ENCODE measurements at places on chromosomes 4 and X.

DNA sequence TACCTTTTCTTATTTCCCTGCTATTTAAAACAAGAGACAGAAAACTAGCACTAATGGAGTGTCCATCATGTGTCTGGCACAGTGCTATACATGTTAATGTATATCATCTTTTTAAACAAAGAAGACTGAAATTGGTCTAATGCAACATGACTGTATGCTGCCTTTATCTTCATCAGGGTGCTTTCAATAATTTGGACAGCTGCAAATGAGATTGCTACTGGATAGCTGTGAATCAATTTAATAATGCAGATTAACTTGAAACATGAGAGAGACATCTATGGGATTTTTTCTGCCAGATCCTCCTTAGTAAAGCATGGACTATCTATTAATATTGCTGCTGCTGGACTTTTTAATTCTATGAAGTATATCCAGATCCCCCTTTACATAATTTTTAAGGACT is 255.3 kb upstream of the ATOH1 start:
- no peaks in the 10 kb centered on the region for H3K27me3 ChIP-seq
- no peak overlapping the region for H3K4me3 ChIP-seq
- no peaks in the 10 kb centered on the region for H3K36me3 ChIP-seq
- no peak overlapping the region for H3K27ac ChIP-seq

DNA sequence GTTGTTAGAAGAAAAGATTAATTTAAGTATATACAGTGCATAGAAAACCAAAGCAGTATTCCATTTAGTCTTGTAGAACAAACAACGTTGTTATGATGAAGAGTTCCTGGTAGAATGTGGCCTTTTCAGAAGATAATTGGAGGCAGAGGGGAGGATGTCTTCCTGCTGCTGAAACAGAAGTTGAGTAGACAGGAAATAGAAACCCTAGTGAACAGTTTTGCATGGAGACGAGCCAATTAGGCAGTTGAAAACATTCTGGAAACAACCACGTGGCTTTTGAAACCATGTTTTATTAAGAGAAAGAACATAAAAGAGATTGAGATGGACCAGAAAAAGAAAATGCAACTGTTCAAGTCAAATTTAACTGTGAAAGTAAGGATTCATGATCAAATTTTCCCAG is 325.2 kb downstream of the CAMK2D start:
- H3K4me1 ChIP-seq = peaks cover 13% of the 10 kb centered on the region
- no peaks in the 10 kb centered on the region for H3K36me3 ChIP-seq
- H3K27ac ChIP-seq = no peak overlapping the region
- no peaks in the 10 kb centered on the region for H3K27me3 ChIP-seq

- H3K27me3 ChIP-seq = no peaks in the 10 kb centered on the region
- H3K4me3 ChIP-seq = peak within 1 kb of the TSS; percentile 75
- peak; percentile 67 for DNase-seq
- peaks cover 21% of the 10 kb centered on the region for H3K4me1 ChIP-seq
- no peak within 1 kb of the TSS for H3K27ac ChIP-seq
These were observed at the start of gene XKRX for GRCh38 chrX:100928660-100929613. Gene XKRX, minus strand, starts transcription at chrX:100928917. Its CDS starts 613 bp downstream, at chrX:100928304.

GRCh38 chr4:6224735-6225134 is 24.4 kb upstream of the JAKMIP1 start:
- no peak for DNase-seq
- H3K27me3 ChIP-seq = peaks cover 38% of the 10 kb centered on the region
- H3K4me1 ChIP-seq = no peaks in the 10 kb centered on the region
- peaks cover 4% of the 10 kb centered on the region for H3K36me3 ChIP-seq
- no peak overlapping the region for H3K4me3 ChIP-seq
- H3K27ac ChIP-seq = no peak overlapping the region

DNA sequence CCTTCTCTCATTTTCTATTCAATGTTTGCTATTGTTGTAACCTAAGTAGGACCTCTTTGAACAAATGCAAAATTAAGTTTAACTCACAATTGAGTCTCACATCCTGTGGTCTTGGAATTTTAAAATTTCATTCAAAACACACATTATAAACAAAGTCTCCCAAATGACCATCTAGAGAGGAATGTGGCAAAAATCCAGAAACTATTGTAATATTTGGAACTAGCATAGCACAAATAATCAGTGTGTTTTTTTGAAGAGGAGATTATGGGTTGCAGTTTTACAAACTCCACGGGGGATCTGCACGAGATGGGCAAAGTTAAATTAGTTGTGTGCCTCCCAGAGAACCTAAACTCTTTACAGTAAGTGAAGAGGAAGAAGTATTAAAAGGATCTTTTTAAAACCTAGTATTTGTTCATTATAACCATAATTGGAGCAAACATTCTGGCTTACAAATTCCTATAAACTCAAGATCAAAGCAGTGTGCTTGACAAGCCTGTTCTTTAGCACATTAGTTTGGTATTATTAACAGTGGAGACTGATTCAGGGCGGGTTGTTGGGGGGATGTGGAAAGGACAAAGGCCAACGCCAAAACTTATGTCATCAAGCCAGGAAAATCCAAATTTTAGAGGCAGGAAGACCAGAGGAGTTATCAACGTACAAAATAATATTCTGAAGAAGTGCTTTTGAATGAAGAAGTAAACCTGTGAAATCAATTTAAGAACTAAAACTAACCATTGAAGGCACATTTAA is 22.4 kb upstream of the RBPJ start:
- no peaks in the 10 kb centered on the region for H3K36me3 ChIP-seq
- peak overlapping the region; percentile 44 for H3K27ac ChIP-seq
- peaks cover 25% of the 10 kb centered on the region for H3K4me1 ChIP-seq
- peak overlapping the region; percentile 20 for H3K4me3 ChIP-seq
- H3K27me3 ChIP-seq = no peaks in the 10 kb centered on the region
- DNase-seq = no peak

DNA sequence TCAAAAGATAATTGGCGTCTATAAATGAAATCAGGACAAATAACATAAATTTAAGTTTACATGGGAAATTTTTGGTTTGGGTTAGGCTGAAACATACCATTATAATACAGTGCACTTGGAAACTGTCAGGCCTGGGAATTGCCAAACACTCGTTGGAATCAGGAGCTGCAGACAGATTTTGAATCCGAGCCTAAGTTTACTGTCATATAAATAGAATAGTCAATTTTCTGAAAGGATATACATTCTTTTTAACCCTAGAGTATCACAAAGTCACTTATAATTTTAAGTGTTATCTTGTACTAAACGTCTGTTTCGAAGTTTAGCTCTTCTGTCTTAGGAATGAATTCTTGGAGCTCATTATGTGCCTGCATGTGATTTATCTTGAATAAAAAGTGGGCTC is 234.1 kb downstream of the VEGFC start:
- no peak overlapping the region for H3K4me3 ChIP-seq
- no peaks in the 10 kb centered on the region for H3K27me3 ChIP-seq
- no peak for DNase-seq
- no peak overlapping the region for H3K27ac ChIP-seq
- H3K4me1 ChIP-seq = no peaks in the 10 kb centered on the region
- no peaks in the 10 kb centered on the region for H3K36me3 ChIP-seq

DNA sequence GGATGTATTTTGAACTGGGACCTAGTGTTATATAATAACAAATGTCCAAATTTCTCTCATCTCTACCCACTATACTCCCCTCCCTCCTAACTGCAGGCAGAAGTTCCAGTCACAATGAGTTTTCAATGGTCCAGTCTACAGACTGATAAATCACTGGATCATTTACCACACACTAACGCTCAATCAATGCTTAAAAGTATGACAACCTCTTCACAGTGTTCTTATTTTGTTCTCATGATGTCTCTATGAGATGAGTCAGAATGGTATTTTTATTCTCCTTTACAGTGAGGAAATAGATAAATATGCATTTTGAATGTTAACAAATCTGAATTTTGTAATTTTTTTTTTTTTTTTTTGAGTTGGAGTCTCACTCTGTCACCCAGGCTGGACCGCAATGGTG is 83.7 kb upstream of the ETNPPL start:
- H3K27me3 ChIP-seq = peaks cover 4% of the 10 kb centered on the region
- no peak for DNase-seq
- H3K27ac ChIP-seq = no peak overlapping the region

DNA sequence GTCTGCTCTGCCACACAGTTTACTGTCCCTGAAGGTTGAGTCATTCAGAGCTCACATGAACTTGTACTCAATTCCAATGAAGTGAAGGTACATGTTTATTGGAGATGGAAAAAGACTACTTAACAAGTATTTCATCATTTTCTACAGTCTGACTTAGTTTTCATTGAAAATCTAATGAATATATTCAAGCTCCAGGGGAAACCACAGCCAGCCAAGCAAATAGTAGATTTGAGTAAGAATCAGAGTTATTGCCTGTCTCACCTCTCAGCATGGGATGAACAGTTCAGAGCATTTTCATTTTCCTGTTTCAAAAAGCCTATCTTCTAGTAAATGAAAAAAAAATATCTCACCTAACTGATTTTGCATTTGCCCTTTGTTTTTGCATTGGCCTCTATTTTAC is 1249.4 kb upstream of the DIAPH2 start:
- no peak overlapping the region for H3K27ac ChIP-seq
- no peak for DNase-seq
- no peaks in the 10 kb centered on the region for H3K27me3 ChIP-seq
- no peak overlapping the region for H3K4me3 ChIP-seq
- H3K36me3 ChIP-seq = no peaks in the 10 kb centered on the region

GRCh38 chr4:69239557-69240168 is 25.1 kb upstream of the UGT2B11 start:
- H3K36me3 ChIP-seq = no peaks in the 10 kb centered on the region
- no peak for DNase-seq
- H3K4me3 ChIP-seq = no peak overlapping the region
- H3K4me1 ChIP-seq = no peaks in the 10 kb centered on the region

DNA sequence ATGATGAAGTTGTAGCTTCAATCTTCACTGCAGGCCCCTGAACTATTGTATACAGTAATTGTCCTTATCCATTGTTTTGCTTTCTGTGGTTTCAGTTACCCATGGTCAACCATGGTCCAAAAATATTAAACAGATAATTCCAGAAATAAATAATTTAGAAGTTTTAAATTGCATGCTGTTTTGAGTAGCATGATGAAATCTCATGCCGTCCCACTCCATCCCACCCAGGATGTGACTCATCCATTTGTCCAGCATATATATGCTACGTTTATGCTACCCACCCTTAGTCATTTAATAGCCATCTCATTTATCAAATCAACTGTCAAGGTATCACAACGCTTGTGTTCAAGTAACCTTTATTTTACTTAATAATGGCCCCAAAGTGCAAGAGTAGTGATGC is 34.5 kb downstream of the IQCM start:
- no peaks in the 10 kb centered on the region for H3K36me3 ChIP-seq
- H3K27ac ChIP-seq = no peak overlapping the region
- DNase-seq = no peak
- H3K4me3 ChIP-seq = no peak overlapping the region
- no peaks in the 10 kb centered on the region for H3K4me1 ChIP-seq

DNA sequence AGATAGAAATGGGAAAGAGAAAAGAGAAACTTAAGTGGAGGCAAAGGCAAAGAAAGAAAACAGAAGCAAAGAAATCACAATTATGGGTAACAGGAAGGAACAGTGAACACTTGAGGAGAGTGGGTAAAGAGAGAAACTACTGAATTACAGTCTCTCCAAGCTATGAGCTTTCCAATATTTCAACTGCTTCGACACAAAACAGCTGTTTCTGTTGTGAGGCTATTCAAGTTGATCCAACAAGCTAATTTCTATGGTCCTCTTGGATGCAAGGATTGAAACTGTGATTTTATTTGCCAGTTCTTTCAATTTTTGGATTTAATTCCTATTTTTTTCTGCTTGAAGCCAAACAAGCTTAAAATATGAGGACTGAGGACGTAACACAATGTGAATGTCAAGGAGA is 80.5 kb upstream of the ADGRA3 start:
- no peaks in the 10 kb centered on the region for H3K4me1 ChIP-seq
- H3K27ac ChIP-seq = no peak overlapping the region
- H3K4me3 ChIP-seq = no peak overlapping the region
- H3K27me3 ChIP-seq = no peaks in the 10 kb centered on the region
- DNase-seq = no peak
- H3K36me3 ChIP-seq = no peaks in the 10 kb centered on the region

DNA sequence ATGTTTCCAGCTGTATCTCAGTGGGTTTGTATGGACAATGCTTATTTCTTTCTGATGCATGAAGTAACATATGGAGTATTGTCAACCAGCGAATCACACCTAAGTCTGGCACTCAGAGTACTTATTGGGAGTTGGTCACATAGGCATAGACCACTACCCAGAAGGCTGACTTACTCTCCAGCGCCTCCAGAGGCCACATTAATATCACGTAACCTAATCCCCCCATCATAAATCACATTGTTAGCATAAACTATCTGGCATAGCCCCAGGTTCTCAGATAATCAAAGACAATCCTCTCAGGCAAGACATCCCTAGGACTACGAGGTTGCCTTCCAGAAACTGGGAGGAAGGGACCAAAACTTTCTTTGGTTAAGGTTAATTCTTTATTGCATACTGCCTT is 560.5 kb upstream of the PABPC4L start:
- H3K27me3 ChIP-seq = no peaks in the 10 kb centered on the region
- no peak overlapping the region for H3K4me3 ChIP-seq
- DNase-seq = no peak
- H3K27ac ChIP-seq = no peak overlapping the region
- H3K4me1 ChIP-seq = no peaks in the 10 kb centered on the region

GRCh38 chr4:57040510-57040909 is 61.8 kb downstream of the POLR2B start:
- no peaks in the 10 kb centered on the region for H3K36me3 ChIP-seq
- no peak overlapping the region for H3K27ac ChIP-seq
- H3K4me1 ChIP-seq = no peaks in the 10 kb centered on the region
- peaks cover 8% of the 10 kb centered on the region for H3K27me3 ChIP-seq

DNA sequence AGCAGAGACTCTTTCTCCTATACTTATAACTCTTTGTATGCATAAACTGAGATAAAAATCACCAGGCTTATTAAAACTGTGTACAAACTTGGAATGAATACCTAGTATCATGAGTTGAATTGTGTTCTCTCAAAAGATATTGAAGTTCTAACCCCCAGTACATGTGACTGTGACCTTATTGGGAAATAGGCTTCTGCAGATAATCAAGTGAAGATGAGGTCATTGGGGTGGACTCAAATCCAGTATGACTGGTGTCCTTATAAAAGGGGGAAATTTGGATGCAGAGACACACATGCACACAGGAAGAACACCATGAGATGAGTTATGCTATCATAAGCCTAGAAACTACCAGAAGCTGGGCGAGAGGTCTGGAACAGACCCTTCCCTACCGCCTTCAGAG is 26.2 kb downstream of the ZNF827 start:
- H3K36me3 ChIP-seq = peaks cover 8% of the 10 kb centered on the region
- H3K27ac ChIP-seq = no peak overlapping the region
- DNase-seq = no peak

DNA sequence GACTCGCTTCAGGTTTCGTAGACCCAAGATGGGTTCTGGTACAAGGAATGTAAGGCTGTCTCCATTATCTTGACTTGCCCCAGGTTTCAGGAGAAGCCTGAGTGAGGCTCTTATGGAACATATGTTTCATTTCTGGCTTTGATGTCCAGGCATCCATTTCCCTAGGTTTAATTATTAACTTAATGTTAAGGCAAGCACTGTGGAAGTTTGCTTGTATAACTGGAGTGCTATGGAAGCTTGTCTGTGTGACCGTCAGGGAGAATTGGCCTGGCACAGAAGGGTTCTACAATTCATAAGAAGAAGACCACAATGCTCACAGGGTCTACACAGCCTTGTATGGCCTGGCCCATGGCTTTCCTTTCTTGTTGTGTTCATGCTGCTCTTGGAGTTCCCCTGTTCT is 47.2 kb upstream of the PPP1R2C start:
- H3K36me3 ChIP-seq = no peaks in the 10 kb centered on the region
- DNase-seq = no peak
- no peak overlapping the region for H3K27ac ChIP-seq
